ENCODE measurements at places on chromosomes 13 and 19.

GRCh38 chr19:40465025-40465556 lies 454 bp downstream of the BLVRB start:
- no peak for DNase-seq

DNA sequence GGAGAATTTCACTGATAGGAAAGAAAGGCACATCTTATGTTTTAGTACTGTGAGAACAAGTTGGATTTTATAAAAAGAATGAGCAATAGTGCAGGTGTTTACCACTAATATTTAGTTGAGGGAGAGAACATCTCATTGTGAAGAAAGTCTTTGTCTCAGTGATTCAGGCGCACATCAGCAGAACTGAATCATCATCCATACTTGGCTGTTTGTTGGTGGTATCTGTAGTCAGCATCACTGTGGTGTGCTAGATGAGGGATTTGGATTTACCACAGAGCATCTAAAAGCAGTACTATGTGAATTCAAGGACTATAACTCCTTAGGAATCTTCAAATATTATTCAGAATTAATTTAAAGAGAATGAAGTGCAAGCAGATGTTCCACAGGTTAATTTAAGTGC lies 1380.5 kb upstream of the ATXN8OS start:
- no peak for DNase-seq

DNA sequence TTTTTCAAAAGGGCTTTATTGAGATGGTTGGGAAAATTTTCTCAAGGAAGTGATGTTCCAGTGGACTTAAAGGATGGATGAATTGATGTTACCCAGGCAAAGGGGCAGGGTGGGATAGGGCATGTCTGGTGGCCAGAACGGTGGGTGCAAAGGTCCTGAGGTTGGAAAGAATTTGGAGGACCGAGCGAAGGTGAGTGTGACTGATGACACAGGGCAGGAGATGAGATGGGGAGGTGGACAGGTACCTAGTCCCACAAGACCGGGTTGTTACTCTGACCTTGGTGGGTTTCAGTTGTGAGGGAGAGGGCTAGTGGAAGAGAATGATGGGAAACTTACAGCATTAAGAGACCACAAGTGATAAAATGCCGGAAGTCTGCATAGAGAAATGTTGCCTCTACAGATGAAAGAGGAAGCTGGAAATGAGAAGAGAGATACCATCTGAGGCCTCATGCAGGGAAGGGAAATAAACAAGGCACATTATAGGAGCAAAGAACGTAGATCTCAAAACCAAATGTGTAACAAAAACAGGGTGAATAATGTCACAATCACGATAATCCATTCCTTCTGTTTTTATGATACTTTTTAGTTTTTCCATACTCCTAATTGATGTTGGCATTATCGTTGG lies 4.5 kb downstream of the ADGRE1 start:
- DNase-seq, result no peak

DNA sequence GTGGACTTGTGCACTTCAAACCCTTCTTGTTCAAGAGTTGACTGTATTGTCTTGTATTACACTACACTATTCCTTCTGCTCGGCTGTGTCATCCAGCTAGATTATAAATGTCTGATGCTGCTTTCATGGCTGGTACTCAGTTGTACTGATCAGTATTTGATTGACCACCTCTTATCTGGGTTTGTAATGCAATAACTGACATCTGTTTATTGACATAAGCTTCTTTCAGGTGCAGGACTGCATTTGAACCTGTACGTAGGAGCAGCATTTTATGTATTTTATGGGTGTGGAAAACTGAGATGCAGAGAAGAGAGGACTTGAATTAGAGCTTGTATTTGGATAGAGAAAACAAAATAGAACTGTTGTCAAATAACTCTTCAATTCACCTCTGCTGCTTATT lies 309.2 kb downstream of the FGF9 start:
- no peak for DNase-seq

GRCh38 chr19:28582796-28583195 lies 630.2 kb downstream of the UQCRFS1 start:
- DNase-seq, result no peak

- DNase-seq, result no peak
These were observed 5.3 kb downstream of the SLC27A1 start for GRCh38 chr19:17475541-17476115.

- no peak for DNase-seq
These were observed 722 bp upstream of the TIMM50 start for GRCh38 chr19:39479916-39480315.

- DNase-seq, result no peak
These were observed 70.2 kb downstream of the SOX1 start for GRCh38 chr13:112137144-112137543.

GRCh38 chr13:58782736-58783135 lies 1151.2 kb downstream of the PCDH17 start:
- DNase-seq, result no peak

- no peak for DNase-seq
These were observed 11.4 kb downstream of the VSTM2B start for GRCh38 chr19:29537181-29537580.
